ENCODE measurements at places on chromosomes 4 and X.

GRCh38 chr4:105399532-105400161, 74.2 kb downstream of the PPA2 start:
- no peak overlapping the region for H3K4me3 ChIP-seq
- DNase-seq = no peak
- no peak overlapping the region for H3K27ac ChIP-seq
- H3K4me1 ChIP-seq = no peaks in the 10 kb centered on the region

GRCh38 chr4:110540982-110541451, 65.1 kb downstream of the ENPEP start:
- H3K4me3 ChIP-seq = no peak overlapping the region
- no peak overlapping the region for H3K27ac ChIP-seq
- no peaks in the 10 kb centered on the region for H3K36me3 ChIP-seq
- H3K27me3 ChIP-seq = no peaks in the 10 kb centered on the region
- no peak for DNase-seq

DNA sequence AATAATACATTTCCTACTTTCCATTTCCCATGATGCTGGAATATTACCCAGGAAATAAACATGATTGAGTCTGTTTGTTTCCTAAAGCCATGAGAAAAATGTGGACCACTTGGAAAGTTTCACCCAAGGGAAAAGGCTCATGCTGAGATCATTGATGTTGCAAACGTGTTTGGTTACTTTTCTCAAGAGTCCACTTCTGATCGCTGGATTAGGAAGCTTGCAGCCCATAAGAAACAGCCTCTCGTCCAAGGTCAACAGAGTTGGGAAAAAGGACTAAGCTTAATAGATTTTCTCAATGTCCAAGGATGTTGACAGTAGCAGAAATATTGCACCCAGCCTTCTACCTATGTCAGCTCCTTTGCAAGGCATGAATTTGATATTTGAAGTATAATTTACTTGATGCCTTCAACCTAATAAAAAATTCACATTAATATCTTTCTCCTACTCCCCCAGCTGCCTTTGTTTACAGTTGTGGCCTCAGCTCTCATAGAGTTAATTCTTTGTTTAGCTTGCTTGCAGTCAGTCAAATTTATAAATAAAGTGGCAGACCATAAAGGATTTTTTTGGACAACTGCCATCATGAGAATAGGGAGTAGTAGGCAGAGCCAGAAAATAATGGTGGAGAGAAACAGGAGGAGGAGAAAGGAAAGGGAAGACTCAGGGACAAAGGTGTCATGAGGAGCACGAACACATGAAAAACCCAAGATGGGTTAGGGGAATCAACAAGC, 65.6 kb upstream of the BLTP1 start:
- no peak overlapping the region for H3K4me3 ChIP-seq
- DNase-seq = no peak
- H3K4me1 ChIP-seq = no peaks in the 10 kb centered on the region

DNA sequence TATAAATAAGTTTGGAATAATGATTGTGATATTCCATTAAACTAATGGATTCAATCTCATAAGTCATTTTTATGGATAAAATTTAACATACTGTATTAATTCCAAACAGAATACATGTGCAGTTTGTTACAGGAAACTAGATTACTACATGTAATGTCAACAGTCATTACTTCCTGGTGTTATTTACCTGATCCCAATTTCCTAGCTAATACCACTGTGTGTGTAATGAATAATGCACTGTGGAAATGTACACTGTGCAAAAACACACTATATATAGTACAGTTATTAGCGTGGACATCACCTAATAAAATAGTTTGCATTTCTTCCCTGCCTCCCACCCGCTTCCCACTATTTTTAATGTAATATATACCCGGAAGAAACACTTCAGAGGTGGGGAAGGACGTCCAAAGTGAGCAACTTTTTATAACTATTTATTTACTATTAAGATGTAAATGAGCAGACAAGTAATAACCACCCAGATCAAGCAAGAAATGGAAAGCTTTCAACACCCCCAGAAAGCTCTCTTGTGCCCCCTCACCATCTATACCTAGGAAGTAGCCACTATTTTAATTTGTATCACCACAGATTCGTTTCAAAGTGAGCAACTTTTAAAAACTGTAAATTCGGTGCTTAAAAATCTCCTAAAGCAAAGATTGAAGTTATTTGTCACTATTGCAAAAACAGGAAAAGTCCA, 219.1 kb downstream of the THOC2 start:
- no peak for DNase-seq
- H3K27ac ChIP-seq = no peak overlapping the region
- no peaks in the 10 kb centered on the region for H3K36me3 ChIP-seq
- H3K27me3 ChIP-seq = no peaks in the 10 kb centered on the region
- no peaks in the 10 kb centered on the region for H3K4me1 ChIP-seq

DNA sequence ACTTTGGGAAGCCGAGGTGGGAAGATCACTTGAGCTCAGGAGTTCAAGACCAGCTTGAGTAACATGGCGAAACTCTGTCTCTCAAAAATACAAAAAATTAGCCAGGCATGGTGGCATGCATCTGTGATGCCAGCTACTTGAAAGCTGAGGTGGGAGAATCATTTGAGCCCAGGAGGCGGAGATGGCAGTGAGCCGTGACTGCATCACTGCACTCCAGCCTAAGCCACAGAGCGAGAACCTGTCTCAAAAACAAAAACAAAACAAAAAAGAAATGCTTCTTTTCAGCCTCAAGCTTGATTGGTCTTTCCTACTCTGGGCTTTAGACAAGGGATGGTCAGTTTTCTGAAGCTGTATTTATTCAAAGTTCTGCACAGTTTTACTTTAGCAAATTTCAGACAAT, 15.8 kb upstream of the DHRSX start:
- H3K4me3 ChIP-seq = no peak overlapping the region
- H3K27ac ChIP-seq = no peak overlapping the region
- no peaks in the 10 kb centered on the region for H3K27me3 ChIP-seq
- DNase-seq = no peak

DNA sequence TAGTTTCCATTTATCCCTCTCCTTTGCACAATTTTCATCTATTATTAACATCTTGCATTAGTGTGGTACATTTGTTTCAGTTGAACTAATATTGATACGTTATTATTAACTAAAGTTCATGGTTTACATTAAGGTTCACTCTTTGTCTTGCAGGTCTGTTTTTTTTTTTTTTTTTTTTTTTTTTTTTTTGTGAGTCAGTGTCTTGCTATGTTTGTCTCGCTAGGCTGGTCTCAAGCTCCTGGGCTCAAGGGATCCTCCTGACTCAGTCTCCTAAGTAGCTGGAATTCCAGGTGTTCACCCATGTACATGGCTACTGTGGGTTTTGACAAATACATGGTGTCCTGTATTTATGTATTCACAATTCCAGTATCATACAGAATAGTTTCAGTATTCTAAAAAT, 6.8 kb downstream of the TBC1D19 start:
- DNase-seq = no peak
- no peak overlapping the region for H3K27ac ChIP-seq

DNA sequence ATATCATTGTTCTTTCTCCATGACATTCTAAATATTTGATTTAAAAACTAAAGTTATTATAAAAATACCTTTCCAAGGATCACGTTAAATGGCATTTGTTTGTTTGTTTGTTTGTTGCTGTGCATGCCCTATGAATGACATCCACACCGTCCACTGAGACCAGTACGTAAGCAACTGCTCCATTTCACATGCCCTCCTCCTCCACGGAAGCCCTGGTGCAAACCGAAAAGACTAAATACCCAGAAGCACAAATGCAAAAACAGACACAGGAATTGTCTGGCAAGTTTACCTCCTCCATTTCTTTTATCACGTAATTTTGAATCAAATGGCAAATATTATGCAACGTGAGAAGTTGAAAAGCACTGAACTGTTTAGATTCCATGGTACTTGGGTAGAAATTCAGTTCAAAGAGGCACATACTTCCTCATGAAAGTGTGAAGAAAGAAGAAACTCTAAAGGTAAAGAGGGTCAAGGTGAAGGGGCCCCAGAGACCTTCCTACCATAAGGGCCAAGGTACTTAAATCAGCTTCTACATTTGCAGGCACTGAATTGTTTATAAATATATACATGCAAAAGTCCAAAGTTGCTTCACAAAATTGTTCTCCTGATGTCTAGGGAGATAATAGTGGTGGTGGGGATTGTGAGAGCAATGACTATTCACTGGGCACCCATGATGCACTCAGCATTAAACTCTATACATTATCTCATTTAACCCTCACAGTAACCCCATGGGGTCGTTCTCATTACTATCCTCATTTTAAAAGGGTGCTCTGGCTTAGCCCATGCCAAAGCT, 23.4 kb downstream of the IRF2 start:
- no peaks in the 10 kb centered on the region for H3K4me1 ChIP-seq
- H3K27me3 ChIP-seq = no peaks in the 10 kb centered on the region
- DNase-seq = no peak
- no peak overlapping the region for H3K27ac ChIP-seq

- H3K27me3 ChIP-seq = no peaks in the 10 kb centered on the region
- no peaks in the 10 kb centered on the region for H3K4me1 ChIP-seq
- H3K27ac ChIP-seq = no peak overlapping the region
These were observed 195.0 kb upstream of the CLNK start for GRCh38 chr4:10879411-10880110.

- H3K36me3 ChIP-seq = no peaks in the 10 kb centered on the region
- no peak overlapping the region for H3K4me3 ChIP-seq
- H3K27ac ChIP-seq = no peak overlapping the region
- no peaks in the 10 kb centered on the region for H3K27me3 ChIP-seq
- H3K4me1 ChIP-seq = no peaks in the 10 kb centered on the region
These were observed 921.5 kb downstream of the RAB28 start for GRCh38 chr4:12562476-12563140.

DNA sequence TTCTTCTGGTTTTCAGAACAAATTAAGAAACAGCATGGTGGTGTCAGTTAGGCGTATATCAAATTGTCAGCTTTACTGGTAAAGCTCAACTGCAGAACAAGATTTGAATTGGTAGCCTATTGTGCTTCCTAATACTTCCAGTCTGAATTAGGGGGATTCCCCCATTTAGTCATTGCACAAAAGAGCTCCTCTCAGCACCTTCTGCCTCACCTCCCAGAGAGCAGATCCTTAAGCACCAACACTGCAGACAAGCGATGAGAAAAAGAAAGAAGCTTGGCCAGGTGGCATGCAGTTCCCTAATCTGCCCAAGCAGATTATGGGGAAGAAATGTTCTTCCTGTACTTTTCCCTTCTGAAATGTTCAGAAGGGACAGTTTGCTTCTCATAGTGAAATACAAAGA, 9.2 kb downstream of the MAP9 start:
- no peak for DNase-seq
- H3K36me3 ChIP-seq = peaks cover 35% of the 10 kb centered on the region
- H3K27me3 ChIP-seq = no peaks in the 10 kb centered on the region
- no peak overlapping the region for H3K27ac ChIP-seq
- no peak overlapping the region for H3K4me3 ChIP-seq
- no peaks in the 10 kb centered on the region for H3K4me1 ChIP-seq

- H3K27me3 ChIP-seq = no peaks in the 10 kb centered on the region
- DNase-seq = no peak
- no peaks in the 10 kb centered on the region for H3K4me1 ChIP-seq
- no peak overlapping the region for H3K4me3 ChIP-seq
These were observed 12.4 kb downstream of the PSAPL1 start for GRCh38 chr4:7422151-7422897.

DNA sequence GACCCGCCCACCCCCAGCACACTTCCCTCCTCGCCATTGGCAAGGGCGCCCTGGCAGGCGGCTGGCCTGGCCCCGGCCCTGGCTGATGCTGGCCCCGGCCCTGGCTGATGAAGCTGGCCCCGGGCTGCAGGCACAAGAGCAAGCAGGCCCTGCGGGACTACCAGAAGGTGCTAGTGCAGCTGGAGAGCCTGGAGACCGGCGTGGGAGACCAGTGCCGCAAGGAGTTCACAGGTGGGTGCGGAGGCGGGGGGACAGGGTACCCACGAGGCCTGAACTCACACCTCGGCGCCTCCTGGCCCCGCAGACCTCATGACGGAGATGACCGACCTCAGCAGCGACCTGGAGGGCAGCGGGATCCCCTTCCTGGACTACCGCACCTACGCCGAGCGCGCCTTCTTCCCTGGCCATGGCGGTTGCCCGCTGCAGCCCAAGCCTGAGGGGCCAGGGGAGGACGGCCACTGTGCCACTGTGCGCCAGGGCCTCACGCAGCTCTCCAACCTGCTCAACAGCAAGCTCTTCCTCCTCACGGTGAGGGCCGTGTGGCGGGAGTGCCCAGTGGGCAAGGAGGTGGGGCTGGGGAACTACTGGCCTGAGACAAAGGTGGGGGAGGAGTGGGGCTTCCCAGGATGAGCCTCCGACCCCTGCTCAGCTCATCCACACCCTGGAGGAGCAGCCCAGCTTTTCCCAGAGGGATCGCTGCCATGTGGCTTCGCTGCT, 6.1 kb upstream of the SRPK3 start:
- H3K4me3 ChIP-seq = no peak overlapping the region
- H3K27ac ChIP-seq = no peak overlapping the region
- DNase-seq = no peak
- H3K36me3 ChIP-seq = no peaks in the 10 kb centered on the region
- H3K27me3 ChIP-seq = peaks cover 4% of the 10 kb centered on the region

- no peaks in the 10 kb centered on the region for H3K36me3 ChIP-seq
- no peak for DNase-seq
- H3K27ac ChIP-seq = no peak overlapping the region
- peaks cover 15% of the 10 kb centered on the region for H3K4me1 ChIP-seq
- H3K27me3 ChIP-seq = no peaks in the 10 kb centered on the region
These were observed 4.7 kb downstream of the PYURF start for GRCh38 chr4:88518911-88519310.

Data from tibial nerve (tissue), 4 donors.